Adipose tissue (tissue), 3 donors: ENCODE measurements at places on chromosomes 5 and 9. TPM values are rescaled to one million over a fixed set of nuclear protein-coding genes. Genes with fewer than 3 reads are reported as not detected.

The ANKRD31 gene
- not detected for polyA plus RNA-seq

The ISL1 gene
- 1.2 TPM for polyA plus RNA-seq

The ENTPD2 gene
- polyA plus RNA-seq = 0.61 TPM

The FAM151B gene
- 0.78 TPM for polyA plus RNA-seq

The PCDHGA2 gene
- 0.56 TPM for polyA plus RNA-seq
